ENCODE measurements at places on chromosomes 6 and 20.

- no peak for DNase-seq
Measured at GRCh38 chr6:43578748-43579147, 2.8 kb downstream of the POLH start.

DNA sequence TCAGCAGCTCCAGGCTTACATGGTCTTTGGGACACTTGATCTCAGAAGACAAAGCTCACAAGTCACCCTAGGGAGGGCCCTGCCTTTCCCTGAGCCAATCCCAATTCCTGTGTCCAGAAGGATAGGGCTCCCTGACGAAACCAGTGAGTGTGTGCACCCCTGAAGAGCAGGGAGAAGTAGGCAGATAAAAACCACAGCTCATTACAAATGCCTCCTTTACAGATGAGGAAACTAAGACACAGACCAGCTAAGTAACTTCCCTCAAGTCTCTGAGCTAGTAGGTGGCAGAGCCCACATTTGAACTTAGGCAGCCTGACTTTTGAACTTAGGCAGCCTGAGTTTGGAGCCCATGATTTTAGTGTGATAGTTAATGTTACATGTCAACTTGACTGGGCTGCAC, 6.7 kb upstream of the ZFAND3 start:
- no peak for DNase-seq

GRCh38 chr20:38515631-38516030, 43.0 kb downstream of the RALGAPB start:
- no peak for DNase-seq

DNA sequence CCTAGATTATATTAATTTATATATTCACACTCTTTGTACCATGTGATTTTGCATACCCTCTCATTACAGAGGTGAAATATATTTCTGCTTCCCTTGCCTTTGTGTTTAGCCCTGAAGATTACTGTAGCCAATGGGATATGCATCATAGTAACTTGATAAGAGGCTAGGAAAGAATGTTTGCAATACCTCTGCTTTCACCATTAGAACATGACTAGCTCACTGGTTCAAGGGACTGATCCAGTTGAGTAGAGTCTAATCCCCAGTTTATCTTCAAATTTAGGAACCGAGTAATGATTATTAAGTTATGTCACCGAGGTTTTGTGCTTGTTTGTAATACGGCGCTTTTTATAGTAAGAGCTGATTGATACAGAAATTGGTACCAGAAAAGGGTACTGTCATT, 552.6 kb upstream of the GJE1 start:
- no peak for DNase-seq

- DNase-seq = no peak
Measured at GRCh38 chr20:53935344-53936084, 134.9 kb downstream of the BCAS1 start.

DNA sequence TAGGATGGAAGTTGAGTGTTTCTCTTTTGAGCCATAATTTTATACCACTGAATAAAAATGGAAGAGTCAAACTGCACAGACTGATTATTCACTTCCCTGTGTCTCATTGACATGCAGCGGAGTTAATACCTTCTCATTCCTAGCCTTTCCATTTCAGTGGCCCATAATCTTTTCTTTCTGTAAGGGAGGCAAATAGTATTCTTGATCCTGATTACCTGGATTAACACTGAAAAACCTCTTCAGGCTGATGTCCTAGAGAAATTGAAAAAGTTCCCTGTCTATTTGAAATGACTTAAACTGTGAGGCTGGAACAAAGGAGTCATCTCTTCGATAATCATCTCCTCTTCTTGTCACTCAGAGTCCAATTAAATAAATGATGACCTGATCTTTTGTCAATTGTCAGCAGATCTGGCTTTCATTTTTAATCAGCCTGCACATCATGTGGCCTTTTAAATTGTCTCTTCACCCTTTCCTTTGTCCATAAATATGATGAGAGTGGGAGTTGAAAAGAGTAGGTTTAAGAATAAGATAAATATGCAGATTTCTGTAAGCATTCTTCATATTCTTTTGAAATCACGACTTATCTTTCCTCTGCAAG, 713.0 kb downstream of the EPM2A start:
- no peak for DNase-seq

All from NCI-H510A treated with DMSO at 0.1 percent for 48 hours (cell line).